Stimulated activated CD4-positive, alpha-beta T cell treated with anti-CD3 and anti-CD28 coated beads, Interleukin-1b, Interleukin-23, amount 100 ng/mL, for 48 hours (primary cell): ENCODE measurements at places on chromosomes 11 and 22.
A peak's percentile ranks its signal among the peaks of the same experiment; 100 is the strongest.

- DNase-seq: no peak
Observed at GRCh38 chr22:30196880-30197336, 49.7 kb downstream of the LIF start.

GRCh38 chr11:95085117-95085816 lies 4.4 kb upstream of the ENDOD1 start:
- no peak for DNase-seq

DNA sequence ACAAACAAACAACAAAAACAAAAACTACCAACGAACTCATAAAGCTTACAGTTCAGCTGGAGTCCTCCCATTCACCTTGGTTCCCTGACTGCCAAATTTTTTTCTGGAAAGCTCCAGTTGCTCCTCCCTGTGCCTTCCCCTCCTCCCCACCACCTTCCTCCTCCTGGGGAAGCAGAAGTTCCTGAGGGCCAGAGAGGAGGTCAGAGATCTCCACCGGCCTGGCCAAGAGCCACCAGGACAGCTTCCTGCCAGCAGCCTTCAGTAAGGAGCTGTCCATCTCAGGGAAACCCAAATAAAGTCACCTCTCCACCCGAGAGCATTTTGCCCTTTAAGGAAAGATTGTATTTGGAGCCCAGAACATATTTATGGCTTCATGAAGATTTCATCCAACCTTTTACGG lies 20.0 kb downstream of the APLNR start:
- DNase-seq: no peak

DNA sequence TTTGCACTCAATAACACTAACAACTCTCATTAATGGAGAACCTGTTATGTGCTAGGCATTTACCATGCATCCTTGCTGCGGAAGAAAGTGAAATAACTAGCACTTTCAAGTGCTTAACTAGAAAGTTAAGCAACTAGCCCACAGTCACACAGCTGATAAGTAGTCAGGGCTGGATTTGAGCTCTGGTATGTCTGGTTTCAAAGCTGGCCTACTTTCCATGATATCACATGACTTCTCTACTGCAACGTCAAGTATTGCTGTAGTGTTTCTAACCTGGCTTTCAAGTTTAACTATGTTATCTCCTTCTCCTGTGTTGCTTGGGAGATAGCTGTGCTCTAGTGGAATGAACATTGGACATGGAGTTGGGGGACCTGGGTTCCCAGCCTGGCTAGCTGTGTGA lies 12.1 kb downstream of the SLC15A3 start:
- no peak for DNase-seq

DNA sequence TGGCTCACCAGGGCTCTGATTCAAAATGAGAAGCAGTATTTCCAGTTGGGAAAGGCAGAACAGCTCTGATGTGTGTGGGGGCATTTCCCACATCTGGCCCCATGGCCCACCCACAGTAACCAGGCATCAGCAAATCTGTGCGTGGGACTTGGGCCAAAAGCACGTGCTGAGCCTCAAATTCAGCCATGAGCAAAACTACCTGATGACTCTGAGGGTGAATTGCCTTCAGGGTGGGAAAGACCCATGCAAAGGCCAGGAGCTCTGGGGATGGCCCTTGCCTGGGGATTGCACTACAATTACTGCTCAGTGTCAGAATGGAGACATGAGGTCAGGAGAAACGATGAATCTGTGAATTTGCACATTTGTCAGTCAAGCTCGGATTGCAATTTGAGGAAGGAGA lies 20.9 kb downstream of the TP53AIP1 start:
- DNase-seq: no peak

GRCh38 chr11:27328614-27329013 lies 34.4 kb downstream of the CCDC34 start:
- no peak for DNase-seq

- DNase-seq: no peak
Observed at GRCh38 chr11:131710511-131710910, 340.1 kb downstream of the NTM start.

DNA sequence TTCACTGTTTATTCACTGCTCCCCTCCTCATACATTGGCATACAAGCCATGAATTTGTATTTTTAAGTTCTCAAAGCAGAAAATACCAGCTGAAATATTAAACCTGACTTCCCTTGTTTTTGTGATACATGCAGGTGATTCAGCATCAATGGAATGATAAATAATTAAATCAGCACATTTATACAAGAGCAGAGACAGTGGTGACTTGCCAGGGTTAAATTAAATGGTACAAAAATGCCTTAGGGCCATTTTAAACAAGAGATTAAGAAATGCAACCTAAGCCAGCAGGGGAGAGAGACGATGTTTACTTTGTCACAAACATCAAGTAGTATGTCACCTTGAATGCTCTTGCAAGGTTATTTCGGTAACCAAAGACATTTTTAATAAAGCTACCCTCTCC lies 95.9 kb upstream of the DDI1 start:
- DNase-seq: no peak

DNA sequence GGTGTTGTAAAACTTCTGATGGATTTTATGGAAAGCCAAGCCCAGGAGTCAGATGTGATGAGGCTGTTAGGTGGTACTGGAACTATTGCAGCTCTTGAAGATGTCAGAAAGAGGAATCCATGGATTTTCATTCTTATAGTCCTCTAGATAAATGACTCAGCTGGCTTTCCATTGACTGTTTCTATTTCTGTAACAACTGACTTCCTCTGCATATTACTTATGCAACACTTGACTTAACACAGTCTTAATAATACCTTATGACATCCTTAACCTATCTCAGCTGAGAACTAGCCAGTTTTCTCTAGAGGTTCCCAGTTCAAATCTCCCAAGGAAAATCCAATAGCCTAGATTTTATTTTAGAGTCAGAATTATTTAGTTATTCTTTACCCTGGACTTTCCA lies 263.8 kb downstream of the LUZP2 start:
- no peak for DNase-seq

GRCh38 chr11:14258221-14258935 lies 100.6 kb downstream of the RRAS2 start:
- no peak for DNase-seq

DNA sequence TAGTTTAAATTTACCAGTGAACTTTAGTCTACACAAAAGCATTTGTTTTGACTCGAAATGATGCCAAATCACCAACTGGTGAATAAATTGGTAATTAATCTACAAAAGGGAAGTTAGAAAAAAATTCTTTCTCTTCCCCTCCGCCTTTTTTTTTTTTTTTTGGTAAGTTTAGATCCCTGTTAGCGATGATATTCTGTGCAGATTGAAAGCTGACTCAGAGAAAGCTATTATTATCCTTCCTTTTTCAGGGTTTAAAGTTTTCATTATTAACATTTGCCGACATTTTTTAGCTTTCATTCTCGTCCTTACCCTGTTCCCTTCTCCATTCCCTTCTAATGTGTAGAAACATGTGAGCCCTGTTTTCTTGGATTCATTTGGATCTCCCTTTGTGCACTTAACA lies 16.8 kb upstream of the NUP160 start:
- DNase-seq: no peak

DNA sequence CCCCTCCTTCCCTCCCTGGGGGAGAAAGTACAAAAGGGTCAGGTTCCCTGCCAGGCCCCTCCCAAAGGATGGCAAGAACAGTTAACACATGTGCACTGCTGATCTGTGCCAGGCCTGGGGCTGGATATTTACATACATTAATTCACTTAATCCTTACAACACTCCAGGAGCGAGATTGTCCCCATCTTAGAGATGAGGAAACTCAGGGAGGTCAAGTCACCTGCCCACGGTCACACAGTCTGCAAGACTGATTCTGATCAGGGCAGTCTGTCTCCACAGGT lies 36.5 kb downstream of the NECTIN1 start:
- DNase-seq: no peak

- DNase-seq: no peak
Observed at GRCh38 chr22:32281072-32281471, 25.9 kb upstream of the SLC5A4 start.

DNA sequence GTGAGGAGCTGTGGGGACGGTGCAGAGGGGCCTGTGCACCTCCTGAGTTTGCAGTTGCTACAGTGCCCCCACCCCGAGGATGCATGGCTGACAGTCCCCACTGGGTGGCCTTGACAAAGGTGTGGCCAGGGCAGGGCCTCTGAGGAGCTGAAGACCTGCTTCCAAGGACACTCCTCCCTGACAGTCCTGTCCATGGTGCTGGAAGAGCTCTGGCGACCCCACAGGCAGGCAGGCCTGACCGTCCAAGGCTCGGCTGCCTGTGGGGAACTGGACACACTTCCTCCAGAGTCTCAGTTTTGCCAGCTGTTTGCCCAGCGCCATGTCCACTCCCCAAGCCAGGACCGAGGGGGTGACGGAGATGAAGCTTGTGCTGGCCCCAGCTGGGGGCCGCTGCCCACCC lies 32.7 kb downstream of the BRSK2 start:
- DNase-seq: no peak

- no peak for DNase-seq
Observed at GRCh38 chr11:106950067-106950491, 68.2 kb downstream of the GUCY1A2 start.

GRCh38 chr22:22697377-22698117 lies 53.1 kb downstream of the GGTLC2 start:
- DNase-seq: no peak

DNA sequence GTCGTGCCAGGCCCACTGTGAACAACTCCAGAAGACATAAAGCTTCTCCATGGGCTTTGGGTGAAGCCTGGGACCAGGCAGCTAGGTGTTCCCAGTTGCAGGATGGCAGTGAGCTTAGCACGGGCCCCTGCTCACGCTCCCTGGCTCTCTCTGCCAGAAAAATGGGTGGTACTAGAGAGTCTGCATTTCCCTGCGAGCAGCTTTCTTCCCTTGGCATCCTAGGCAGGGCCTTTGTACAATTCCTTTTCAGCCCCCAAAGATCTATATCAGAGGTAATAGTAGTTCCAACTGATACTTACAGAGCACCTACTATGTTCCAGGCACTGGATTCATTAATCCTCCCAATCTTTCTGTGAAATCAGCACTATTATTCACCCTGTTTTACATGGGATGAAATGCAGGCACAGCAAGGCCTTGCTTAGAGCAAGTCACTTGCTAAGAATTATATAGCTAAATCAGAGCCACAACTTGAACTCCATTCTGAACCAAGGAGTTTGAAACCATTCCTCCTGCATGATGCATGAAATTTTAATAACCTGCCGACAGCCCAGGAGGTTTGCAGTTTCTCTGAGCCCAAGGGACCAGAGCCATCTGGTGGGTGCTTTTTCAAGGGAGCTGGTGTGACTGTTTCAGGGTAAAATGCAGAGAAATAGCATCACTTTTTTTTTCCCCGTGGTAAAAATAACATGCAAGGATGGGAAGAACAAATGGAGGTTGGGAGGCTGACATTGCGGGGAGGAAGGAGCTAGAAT lies 22.7 kb downstream of the NAV2 start:
- DNase-seq: no peak

GRCh38 chr11:45538363-45538762 lies 127.1 kb downstream of the CHST1 start:
- DNase-seq: no peak

DNA sequence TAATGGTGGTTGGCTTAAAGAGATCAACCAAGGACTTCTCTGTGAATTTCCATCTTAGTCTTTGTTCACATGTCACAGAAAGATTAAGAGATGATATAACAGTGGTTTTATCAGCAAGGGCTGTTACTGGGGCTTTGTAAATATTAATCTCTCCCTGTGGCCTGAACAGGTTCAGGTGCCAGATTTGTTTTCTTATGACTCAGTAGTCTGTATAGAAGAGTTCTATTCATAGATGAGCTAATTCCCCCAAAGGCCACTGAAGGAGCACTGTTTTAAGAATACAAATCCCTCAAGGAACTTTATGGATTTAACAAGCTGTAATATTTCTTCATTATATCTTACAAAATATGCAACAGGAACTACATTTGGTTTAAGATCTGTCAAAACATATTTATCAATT lies 50.4 kb downstream of the TCP11L1 start:
- DNase-seq: no peak

GRCh38 chr11:28104984-28105383 lies 3.0 kb downstream of the KIF18A start:
- DNase-seq: no peak

DNA sequence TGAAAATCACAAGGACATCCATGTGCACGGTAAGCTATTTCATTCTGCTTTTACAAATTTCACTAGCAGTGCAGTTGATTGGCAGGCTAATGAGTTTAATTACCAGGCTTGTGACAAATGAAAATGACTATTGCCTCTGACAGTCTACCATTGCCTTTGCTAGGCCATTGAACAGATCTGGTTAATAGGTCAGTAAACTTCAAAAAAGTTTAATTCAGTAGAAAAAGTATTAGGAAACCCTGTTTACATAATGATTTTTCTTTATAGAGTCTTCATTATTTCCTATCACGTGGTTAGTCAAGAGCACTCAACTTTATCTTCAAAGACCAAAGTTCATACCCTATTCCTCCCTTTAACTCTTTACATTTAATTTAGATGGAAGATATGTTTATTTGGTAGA lies 77.0 kb downstream of the PRMT3 start:
- DNase-seq: no peak

DNA sequence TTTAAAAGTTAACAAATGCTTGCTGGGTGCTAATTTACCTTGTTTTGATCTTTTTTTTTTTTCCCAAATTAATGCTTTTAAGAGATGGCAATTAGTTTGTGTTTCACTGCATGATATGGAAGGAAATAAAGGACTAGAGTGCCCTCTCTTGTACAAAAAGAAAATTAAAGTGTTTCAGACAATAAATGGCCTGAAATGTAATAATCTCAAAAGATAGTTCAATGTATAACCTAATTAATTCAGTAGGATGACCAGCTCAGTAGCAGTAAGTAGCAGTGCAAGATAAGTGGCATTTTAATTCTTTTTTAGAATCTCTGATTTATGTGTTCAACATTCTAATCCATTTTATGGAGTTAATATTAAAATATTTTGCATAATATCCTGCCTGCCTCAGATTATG lies 39.9 kb upstream of the MYO18B start:
- DNase-seq: no peak

- DNase-seq: peak; percentile 62
Observed at GRCh38 chr22:38214302-38215056, 12.7 kb downstream of the MAFF start.

- DNase-seq: no peak
Observed at GRCh38 chr11:76614471-76615179, 55.9 kb downstream of the LRRC32 start.

DNA sequence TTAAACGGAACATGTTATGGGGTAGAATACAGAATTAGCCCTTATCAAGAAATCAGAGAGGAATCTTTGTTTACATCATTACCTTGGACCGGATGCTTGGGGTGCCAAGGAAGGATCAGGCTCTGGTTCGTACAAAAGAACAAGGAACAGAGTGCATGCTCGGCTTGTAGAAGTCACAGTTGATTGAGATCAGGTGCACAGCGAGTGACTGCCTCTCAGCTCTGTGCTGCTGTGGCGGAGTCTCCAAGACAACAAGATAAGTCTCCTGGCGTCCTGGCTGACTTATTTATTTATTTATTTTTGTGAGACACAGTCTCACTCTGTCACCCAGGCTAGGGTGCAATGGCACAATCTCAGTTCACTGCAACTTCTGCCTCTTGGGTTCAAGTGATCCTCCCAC lies 31.8 kb downstream of the GLB1L2 start:
- DNase-seq: no peak
